Caco-2 (cell line): ENCODE measurements at places on chromosomes 6 and 20.

DNA sequence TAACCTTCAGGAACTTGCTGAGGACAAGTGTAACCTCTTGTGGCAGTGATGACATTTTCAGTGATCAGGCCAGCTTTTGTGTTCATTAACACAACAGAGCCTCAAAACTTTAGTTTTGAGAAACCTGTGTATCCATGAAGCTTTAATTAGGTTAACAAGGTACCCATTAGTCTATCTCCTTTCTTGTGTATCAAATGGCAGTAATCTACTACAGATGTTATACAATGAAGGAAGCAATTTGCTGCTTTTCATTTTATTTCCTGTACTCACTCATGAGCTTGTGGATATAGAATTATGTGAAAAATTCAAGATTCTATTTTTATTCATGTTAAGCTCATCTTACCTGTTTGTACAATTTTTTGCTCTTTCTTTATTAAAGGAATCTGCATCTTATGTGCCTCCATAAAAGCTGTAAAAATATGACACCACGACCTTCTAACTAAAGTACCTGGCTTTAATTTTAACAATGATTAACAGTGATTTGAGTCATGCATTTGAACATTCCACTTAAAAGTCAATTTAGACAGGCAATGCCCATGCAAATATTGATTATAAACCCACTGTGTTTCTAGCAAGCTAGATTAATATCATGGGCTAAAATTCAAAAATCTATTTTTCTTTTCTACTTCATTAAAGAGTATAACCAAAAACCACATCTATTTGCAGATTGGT, 897.3 kb downstream of the KIF16B start:
- no peak for DNase-seq

GRCh38 chr20:7449269-7449668, 491.0 kb downstream of the HAO1 start:
- no peak for DNase-seq

- no peak for DNase-seq
Observed at GRCh38 chr6:64547594-64548268, 912.1 kb downstream of the PHF3 start.

DNA sequence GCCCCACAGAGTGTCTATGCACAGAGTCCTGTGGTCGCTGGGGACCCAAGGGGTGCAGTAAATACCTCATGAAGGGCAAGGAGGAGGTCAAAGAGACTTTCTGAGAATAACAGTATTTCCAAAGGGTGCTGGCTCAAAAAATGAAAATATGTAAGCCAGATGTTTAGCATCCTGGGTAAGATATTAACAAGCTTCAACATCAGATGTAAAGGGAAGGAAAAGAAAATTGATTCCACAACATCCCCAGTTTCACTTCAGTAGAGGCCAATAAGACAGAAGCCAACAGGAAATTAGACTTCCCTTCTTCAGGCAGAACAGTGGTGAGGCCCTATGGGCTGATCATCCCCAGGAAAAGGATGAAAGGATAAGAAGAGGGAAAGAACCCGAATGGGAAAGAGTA, 434.7 kb downstream of the PRKN start:
- DNase-seq: no peak

DNA sequence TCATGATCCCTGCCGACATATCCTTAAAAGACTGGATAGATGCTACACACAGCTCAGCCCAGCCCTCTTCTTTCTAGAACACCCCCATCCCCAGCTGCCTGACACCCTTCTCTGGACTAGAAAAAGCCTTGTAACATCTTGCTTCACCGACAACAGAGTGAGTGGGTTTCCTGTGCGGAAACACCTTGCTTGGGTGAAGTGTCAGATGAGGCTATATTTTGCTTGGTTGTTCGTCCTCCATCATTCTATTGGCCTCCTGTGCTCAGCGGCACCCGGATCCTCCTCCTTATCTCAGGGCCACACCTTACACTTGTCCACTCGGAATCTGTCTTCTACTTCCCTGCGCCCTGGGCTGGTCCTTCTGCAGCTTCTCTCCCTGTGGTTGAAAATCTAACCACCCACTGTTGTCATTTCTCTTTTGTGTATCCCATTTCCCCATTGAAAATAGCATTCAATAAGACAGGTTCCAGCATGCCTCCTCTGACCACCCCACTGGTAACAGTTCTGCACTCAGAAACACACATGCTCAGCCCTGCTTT, 101.3 kb upstream of the MLN start:
- no peak for DNase-seq

DNA sequence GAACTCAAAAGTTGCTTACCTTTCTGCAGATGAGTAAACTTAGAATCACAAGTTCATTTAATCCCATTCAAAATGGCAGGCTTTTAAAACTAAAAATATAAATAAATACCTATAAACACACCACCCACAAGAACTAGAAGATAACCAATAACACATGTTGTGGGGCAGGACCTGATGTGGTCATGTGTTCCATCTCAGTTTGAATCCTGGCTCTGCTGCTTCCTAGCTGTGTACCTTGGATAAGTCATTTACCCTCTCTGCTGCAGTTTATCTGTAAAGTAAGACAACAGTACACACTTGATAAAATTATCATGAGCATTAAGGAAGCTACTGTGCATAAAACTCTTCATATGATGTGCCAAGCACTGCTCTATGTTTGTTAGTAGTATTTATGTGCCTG, 22.0 kb downstream of the TRIM27 start:
- DNase-seq: no peak

GRCh38 chr6:80226151-80226550, 119.7 kb downstream of the BCKDHB start:
- DNase-seq: no peak

DNA sequence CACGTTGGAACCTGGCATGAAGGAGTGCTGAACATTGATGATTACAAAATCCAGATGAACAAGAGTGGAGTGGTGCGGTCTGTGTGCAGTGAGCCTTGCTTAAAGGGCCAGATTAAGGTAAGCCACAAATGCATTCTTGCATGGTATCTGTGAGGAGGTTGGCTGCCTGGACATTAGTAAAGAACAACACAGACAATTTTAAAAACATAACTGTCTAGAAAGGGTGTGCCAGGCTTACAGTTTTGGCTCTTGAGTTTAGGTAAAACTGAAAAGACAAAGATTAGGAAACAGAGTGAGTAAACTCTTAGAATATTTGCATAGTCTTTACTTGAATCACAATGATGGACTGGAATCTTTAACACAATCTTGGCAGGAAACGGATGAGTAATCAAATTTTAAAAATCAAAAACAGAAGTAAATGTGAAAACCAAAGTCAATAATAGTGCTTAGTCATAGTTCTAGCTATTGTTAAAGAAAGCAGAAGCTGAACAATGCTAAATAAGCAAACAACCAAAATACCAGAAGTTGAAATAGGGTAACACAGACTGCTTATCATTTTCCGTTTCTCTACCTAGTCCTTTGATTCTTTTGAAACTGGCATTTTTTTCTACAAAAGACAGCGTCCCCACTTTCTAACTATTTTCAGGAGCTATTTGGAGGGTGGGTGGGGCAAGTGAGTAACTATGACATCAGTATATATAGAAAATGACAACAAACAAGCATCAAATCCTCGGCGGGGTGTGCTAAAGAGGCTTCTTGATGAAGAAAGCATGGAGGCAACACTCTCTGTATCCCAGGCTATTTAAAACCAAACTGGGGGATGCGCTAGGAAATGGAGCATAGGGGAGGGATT, 185.8 kb upstream of the RAB32 start:
- DNase-seq: no peak

DNA sequence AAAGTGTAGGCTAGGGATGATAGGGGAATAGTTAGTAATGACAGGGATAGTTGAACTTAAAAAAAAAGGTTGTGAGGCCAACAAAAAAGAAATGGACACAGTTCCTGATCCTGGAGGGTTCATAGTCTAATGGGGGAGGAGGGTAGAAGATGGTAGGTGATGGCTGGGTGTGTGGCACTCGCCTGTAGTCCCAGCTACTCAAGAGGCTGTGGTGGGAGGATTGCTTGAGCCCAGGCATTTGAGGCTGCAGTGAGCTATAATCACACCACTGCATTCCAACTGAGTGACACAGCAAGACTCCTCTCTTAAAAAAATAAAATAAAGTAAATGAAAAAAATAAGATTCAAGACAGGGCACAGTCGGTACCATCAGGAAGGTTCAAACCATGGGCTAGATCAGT, 2.4 kb upstream of the MICB start:
- DNase-seq: no peak

- DNase-seq: no peak
Observed at GRCh38 chr20:45523821-45524220, 8.4 kb upstream of the SPINT3 start.

DNA sequence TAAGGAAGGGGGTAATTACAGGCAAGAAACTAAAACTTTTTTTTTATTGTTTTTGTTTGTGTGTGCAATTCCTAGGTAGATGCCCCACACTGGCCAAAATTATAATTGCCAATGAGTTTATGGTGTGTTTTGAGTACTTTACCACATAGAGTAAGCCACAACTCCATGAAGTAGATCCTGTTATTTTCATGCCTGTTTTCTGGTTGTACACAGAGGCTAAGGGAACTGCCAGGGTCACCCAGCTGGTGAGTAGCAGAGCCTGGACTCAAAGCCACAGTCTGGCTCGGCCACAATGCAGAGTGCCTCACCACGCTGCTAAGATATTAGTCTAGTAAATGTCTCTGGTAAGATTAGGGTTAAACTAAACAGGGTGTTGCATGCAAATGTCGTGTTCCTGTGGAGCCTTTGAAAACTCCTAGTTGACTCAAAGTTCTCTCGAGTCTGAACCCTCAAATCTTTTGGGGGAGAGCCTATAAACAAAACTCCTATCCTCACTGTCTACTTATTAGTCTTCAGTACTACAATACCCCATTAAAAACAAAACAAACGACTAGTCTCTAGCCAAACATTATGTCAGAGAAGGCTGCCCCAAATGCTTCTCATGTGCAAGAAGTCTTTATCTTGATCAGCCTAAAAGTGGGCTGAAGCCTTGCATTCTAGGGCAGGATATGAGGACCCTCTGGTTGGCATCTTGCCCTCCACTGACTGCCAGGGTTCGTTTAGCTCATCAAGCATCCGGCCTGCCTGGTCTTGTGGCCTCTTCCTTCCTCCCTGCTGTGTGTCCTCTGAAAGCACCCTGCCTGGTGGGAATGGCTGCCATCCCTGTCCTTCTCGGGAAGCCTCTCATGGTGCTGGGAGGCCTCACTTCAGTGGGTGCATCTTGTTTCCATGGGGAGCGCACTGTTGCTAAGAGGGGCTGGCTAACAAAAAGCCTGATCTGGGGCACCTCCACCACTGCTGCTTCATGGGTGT, 4.2 kb downstream of the DUSP22 start:
- no peak for DNase-seq

DNA sequence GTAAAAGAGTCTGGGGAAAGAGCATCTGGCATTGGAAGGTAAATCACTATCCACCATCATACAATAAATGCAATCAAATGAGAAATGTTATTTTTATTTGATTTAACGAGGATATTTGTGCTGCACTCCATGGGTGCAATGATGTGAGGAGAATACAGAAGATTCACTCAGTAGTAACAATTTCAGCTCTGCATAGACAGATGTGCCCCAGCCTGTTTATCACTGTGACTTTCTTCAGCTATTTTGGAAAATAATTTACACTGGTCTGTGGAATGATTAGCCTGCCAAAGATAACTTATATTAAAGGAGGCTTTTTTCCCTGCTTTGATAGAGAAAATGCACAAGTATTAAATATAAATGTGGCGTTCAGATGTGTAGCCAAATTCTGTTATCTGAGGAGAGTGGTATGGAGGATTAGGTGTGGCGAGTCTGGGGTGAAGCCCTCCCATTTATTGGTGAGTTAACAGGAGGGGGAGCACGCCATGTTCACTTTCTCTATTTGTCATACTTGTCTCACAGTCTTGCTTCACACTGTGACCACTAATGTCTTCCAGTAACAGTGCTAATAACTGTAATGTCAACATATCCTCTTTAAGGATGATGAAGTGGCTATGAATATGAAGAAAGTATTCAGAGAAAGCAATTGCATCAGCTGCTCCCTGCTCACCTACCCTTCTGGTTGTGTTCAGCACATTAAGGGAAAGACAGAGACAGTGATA, 645.6 kb downstream of the MMUT start:
- no peak for DNase-seq

GRCh38 chr6:143196525-143197225, 136.0 kb downstream of the AIG1 start:
- no peak for DNase-seq

- no peak for DNase-seq
Observed at GRCh38 chr20:44720621-44720996, 5.4 kb downstream of the CCN5 start.

DNA sequence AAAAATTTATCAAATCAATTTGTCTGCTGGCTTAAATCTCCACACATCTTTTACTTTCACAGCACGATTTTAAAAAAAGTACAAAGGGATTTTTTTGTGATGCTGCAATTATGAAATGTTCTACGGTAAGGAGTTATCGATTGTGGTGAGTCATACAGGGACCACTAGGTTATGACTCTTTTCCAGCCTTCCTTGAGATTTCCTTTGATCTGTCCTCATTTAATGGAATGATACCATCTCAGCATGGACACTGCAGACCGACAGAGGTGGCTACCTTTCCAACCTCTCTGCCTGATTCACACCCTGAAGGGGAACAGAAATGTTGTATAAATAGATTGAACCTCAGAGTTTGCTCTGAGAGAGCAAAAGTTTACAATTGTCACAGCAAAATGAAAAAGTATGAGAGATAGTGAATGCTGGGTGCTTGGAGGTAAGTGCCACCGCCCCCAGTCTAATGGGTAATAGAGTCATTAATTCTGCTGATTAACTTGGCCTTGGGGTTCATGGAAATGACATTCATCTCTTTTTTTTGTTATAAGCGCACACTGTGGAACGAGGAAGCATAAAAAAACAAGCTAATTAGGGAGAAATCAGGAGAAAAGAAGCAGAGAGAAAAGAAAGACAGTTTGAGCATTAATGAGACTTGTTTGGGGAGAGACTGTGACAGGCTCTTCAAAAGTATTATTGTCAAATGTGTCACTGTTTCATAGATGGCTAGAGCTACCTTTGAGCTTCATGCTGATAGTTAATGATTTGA, 306.0 kb downstream of the RNF144B start:
- no peak for DNase-seq
